ENCODE measurements at places on chromosomes 12 and 14.

- no peak for DNase-seq
These were observed 75.0 kb downstream of the EP400 start for GRCh38 chr12:132024758-132025157.

DNA sequence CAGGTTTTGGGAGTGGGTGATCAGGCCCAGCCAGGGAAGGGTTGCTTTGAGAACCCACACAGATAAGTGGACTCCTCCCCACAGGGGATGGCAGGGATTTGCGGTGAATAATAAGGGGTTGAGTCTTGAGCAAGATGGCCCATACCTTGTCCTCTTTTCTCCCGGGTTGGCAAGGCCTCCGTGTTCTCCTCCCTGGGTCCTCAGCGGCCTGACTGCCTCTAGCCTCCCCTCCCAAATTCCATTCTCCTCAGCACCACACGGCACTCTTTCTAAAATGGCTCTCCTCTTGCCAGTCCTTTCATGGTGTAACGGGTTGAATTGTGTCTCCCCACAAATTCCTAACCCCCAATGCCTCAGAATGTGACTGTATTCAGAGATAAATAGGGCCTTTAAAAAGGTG is 70.0 kb downstream of the CHST11 start:
- no peak for DNase-seq

- no peak for DNase-seq
These were observed 42.3 kb downstream of the DPF3 start for GRCh38 chr14:72851635-72852034.

DNA sequence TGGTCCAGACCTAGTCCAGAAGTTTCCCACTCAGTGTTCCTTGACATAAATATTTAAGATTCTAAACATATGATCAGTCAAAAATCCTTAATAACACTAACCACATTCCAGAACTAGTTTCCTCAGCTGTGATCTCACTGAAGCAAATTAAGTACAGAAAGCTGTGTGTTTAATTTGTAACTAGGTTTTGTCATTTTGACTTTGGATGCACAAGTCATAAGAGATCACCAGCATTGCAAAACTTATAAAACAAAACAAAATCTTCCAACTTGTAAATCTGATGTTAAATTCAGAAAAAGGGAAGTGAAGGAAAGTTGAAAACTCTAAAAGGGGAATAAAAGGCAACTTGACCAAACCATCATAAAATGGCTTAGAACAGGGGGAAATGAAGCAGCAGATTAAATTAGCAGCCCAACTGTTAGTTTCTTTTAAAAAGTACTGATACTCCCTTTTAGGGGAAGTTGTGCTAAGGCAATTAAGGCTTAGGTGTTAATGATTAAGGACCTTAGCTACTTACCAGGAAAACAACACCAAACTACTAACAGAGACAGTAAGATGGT is 56.6 kb downstream of the SH2B3 start:
- DNase-seq: no peak

DNA sequence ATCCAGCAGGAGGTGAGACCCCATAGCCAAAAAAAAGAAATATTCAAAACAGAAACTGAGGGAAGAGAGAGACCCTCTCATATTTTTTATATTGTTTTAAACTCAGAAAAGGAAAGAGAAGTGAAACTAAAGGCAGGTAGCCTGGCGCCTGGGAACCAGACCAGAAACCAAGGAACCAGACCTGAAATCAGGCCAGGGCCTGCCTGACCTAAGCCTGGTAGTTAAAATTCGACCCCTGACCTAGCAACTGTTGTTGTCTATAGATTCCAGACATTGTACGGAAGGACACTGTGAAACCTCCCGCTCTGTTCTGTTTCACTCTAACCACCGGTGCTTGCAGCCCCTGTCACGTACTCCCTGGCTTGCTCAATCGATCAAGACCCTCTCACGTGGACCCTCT is 38.5 kb upstream of the CD163 start:
- DNase-seq: no peak

GRCh38 chr12:106030210-106031071 is 108.3 kb downstream of the NUAK1 start:
- DNase-seq: no peak

GRCh38 chr12:105961821-105962671 is 176.7 kb downstream of the NUAK1 start:
- no peak for DNase-seq

DNA sequence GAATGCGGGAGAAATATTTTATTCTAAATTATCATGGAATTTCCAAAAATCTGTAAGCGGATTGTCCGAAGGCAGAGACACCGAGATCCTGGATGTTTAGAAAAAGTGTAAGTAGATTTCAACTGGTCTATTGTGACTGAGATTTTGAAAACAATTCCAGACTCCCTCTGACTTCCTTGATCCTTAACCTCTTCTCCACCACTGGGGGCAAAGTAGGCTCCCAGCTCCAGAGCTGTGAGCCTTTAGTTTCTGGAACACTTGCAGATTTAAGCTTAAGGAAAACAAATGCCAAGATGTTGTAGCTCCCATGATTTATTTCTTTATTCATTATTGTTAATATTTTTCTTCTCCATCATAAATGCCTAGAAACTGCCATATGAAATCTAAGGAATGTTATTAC is 1320.5 kb upstream of the SEL1L start:
- no peak for DNase-seq

GRCh38 chr14:63487724-63488123 is 55.5 kb downstream of the PPP2R5E start:
- no peak for DNase-seq

- no peak for DNase-seq
These were observed 124.3 kb downstream of the PPHLN1 start for GRCh38 chr12:42450248-42450647.

DNA sequence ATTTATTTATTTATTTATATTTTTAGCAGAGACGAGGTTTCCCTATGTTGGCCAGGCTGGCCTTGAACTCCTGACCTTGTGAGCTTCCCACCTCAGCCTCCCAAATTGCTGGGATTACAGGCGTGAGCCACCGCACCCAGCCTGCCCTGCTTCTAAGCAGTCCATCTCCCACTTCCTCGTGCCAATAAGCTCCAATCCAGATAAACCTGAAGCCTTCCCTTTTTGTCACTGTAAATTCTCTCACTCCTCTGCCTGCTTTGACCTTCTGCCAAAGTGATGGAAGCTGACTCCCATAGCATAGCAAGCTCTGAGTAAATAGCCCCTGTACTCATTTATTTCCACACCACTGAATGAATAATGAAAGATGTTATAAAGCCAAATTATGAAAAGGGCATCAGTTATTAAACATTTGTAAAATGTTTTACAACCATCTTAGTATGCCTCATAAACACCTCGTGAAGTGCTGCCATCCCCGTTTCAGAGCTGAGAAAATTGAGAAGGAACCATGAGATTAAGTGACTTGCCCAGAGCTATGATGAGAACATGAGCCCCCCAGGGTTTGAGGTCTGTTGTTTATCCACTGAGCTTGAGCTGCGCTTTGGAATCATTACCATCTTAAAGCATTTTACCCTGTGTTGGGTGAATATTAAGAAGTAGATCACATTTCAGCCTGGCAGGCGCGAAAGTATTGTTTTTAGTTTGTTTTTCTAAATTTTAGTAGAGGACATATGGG is 30.4 kb downstream of the MANSC1 start:
- DNase-seq: no peak

DNA sequence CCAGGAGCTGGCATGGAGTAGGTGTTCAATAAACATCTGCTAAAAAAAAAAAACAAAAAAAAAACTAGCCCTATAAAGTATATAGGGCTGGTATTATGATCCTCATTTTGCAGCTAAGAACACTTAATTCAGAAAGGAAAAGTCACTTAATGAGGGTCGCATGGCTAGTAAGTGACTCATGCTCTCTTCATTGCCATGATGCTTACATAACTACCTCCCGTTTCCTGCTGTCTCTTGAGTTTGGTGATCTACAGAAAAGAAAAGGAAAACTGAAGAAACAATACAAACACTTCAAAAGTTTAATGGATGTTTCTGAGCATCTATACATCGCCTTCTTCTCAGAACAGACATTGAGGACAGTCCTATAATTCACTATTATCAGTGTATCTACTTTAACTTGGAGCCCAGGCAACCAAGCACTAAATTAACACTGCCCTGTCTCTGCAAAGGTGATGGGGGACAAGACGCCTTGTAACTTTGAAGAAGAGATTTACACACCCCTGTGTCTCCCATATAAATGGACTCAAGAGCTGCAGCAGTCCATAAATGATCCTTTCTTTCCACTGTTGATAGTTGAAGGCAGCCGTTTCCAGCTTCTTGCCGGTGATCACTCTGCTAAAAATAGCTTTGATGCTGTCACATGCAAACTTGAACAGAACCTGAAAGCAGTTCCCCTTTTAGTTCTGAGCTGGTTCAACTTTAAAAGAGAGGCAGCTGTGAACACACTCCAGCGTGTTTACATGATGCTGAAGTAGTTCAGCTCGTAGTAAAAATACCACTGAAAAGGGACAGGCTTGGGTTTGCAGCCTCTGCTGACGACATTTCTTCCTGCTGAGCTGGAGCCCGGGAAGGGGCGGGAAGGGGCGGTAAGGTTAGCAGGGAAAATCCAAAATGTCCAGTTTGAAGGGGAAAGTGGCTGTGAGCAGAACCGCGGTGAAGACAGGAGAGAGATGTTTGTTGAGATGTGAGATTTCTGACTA is 113.3 kb downstream of the FOXN3 start:
- no peak for DNase-seq

DNA sequence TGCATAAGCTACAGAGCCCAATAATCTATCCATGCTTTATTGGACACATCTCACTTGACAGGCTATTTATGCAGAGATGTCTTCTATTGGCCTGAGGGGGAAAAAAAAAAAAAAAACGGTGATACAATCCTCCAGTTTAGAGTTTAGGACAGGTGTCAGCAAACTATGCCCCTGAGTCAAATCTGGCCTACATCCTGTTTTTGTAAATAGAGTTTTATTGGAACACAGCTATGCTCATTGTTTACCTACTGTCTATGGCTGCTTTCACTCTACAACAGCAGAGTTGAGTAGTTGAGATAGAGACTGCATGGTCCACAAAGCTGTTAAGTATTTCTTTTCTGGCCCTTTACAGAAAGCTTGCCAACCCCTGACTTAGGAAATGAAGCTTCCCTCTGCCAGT is 403.1 kb downstream of the C12orf75 start:
- DNase-seq: no peak

GRCh38 chr14:33938131-33938949 is 12.5 kb downstream of the EGLN3 start:
- DNase-seq: peak; percentile 52

GRCh38 chr12:122411537-122411936 is 10.9 kb downstream of the CLIP1 start:
- DNase-seq: no peak

GRCh38 chr12:88325076-88325815 is 183.1 kb downstream of the TMTC3 start:
- no peak for DNase-seq

- no peak for DNase-seq
These were observed 168.4 kb upstream of the AVPR1A start for GRCh38 chr12:63319386-63319785.

- no peak for DNase-seq
These were observed 79.3 kb downstream of the LMO3 start for GRCh38 chr12:16526693-16527092.

DNA sequence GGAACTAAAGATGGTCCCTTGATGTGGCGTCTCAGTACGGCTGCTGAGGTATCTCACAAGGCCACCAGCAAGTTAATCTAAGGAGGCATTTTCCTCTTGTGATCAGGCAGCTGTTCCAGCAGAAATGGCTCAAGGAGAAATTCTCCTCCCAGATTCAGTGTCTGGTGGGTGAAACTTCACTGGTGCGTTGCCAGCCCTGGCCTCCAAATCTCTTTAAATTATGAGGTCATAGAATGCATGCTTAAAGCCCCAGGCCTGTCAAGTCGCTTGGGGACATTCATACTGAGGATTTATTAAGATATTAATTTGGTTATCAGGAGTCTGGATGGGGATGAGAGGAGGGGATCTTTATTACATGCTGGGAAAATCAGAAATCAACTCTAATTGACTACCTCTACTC is 72.9 kb downstream of the PPP2R5C start:
- DNase-seq: no peak

GRCh38 chr14:24139272-24139934 is 2.0 kb downstream of the EMC9 start:
- DNase-seq: no peak

DNA sequence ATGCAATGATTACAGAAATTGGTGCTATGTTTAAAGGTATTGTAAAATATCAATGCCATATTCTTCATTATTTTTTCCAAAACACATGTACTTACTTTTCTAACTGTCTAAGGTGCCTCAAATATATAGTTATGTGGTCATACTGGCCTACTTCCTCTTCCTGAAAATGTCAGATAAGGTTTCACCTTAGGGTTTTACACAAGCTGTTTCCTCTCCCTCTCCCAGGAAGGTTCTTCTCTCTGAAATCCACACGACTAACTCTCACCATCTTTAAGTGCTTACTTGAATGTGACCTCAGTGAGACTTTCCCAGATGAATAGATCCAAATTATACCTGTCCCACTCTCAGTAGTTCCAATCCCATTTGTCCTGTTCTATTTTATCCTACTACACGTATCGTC is 11.6 kb upstream of the CLEC4D start:
- no peak for DNase-seq

- DNase-seq: no peak
These were observed 8.1 kb upstream of the PCED1B start for GRCh38 chr12:47071241-47071852.

DNA sequence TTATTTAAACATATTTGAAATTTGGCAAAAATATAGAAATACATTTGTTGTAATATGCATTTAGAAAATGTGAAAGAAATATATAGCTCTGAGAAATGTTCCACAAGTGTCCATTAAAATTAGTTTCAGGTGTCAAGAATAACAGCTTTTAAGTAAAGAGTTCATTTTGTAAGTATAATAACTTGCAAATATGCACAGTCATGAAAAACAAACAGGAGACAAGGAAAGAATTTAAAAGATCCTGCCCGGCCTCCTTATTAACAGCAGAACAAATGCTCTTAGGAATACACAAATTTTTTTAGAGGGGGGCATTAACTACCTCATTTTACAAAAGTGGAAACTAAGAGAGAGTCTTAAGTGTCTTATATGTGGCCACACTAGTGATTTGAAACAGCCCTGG is 77.7 kb upstream of the DBX2 start:
- no peak for DNase-seq

GRCh38 chr14:68418174-68419118 is 374.4 kb downstream of the ZFP36L1 start:
- DNase-seq: no peak

DNA sequence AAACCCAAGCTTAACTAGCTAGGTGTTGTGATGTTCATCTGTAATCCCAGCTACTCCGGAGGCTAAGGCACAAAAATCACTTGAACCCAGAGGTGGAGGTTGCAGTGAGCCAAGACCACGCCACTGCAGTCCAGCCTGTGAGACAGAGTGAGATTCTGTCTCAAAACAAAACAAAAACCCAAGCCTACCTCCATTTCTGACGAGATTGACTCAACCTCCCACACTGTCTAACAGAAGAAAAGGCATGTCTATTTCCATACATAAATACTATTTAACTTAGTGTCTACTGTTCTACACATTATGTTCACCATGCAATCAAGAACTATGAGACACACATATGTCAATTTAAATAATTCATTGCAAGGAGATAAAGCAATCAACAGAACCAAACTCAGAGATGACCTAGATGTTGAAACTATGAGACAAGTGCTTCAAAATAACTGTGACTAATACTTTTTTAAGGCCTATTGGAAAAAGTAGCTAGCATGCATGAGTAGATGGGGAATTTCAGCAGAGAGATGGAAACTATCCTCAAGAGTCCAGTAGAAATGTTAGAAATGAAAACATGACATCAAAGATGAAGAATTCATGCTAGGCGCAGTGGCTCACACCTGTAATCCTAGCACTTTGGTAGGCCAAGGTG is 75.9 kb upstream of the DHRS4 start:
- DNase-seq: no peak

GRCh38 chr12:89346741-89347324 is 5.5 kb downstream of the DUSP6 start:
- no peak for DNase-seq

- DNase-seq: no peak
These were observed 111.6 kb downstream of the RIN3 start for GRCh38 chr14:92625213-92625612.

Measured in lower leg skin (tissue), 4 donors.